Jurkat, Clone E6-1 (cell line): ENCODE measurements at places on chromosomes 7 and 10.

DNA sequence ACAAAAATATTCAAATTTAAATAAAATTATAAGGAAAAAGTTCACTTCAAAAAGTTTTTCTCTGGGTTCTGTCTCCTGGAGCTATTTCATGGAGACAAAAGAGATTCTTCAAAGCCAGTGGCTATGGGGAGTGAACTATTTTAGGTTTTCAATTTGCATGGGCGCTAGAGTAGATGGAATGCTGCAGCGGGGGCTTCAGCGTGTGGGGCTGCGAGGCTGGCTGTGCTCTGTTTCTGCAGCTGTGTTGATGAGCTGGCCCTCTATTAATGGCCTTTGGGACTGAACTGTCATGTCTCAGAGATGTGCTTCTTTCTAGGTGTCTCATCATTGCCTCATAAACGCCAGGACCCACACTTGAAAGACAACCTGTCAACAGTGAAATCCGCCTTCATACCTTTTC is 108.4 kb upstream of the NPY start:
- no peak for DNase-seq

DNA sequence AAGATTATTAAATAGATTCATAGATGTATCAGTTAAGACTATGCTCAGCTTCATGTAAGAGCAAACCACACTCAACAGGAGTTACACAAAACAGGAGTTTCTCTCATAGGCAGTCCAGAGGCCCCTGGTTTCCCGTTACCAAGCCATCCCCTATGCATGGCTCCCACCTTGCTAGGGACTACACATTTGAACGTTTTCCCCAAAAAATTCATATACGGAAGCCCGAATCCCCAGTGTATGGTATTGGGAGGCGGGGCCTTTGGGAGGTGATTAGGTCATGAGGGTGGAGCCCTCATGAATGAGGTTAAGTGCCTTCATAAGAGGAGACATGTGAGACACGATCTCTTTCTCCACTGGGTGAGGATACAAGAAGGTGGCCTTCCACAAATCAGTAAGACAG is 29.1 kb downstream of the RSU1 start:
- no peak for DNase-seq

- DNase-seq = no peak
Observed at GRCh38 chr10:104337521-104337984, 712 bp downstream of the ITPRIP start.

DNA sequence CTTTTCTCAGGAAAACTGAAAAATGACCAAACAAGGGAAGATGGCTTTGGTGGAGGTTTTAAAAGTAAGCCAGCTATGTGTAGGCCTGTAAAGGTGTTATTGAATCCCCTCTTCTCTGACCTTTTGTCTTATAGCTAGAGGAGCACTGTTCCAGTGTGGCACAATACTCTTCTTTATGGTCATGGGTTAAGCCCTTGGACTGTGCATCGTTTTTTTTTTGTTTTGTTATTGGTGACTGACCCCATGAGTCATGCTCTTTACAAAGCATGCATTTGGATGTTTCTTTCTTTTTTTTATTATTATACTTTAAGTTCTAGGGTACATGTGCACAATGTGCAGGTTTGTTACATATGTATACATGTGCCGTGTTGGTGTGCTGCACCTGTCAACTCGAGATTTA is 19.6 kb upstream of the FAM25A start:
- DNase-seq = no peak

- DNase-seq = no peak
Observed at GRCh38 chr10:100089241-100089640, 7.6 kb upstream of the CPN1 start.

- no peak for DNase-seq
Observed at GRCh38 chr10:114771749-114772148, 49.8 kb upstream of the FHIP2A start.

GRCh38 chr10:118343115-118343514 is 991 bp upstream of the FAM204A start:
- DNase-seq = no peak
